Glutamatergic neuron (in vitro differentiated cells): ENCODE measurements at places on chromosomes 4 and X. TPM values are rescaled to one million over a fixed set of nuclear protein-coding genes. Genes with fewer than 3 reads are reported as not detected.

The RBMXL3 gene
- not detected for total RNA-seq

DNA sequence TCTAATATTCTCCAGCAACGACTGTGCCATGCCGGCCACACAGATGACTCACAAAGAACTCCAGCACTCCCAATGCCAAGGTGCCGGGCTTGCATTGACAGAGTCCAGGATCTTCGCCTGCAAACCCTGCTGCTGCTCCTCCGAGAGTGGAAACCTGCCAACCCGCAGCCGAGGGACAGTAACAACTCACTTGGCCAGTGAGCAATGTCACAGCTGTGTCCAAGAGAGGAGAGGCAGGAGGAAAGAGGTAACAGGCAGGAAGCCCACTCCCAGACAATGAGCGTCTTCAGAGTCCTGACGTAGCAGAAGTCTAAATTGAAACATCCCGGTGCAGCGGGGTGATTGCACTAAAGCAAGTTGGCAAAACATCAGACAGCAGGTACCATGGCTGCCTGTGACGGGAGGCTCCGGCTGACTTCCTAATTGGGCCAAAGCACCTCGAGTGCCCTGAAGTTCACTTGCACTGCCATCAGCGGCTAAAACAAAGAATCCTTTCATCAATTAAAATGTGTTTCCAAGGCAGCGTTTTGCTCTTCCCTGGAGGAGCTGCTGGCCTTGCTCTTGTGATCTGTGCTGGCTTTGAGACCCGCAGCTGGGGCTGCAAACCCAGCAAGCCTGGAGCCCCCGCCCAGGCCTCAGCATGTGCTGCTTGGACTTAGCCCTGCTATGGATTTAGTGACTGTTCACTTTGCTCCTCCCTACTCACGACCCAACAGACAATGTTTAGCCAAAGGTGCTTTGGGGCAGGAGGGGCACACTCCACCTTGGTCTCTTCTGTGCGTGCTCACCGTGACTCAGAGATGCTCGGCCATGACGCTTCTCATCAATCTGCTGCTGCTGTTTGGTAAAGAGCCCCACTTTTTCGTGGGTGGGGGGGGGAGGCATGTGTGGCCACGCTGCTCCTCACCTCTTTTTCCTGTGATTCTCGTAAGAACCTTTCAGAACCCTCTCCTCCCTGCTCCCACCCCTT, 36.5 kb downstream of the DCTD start:
- H3K27me3 ChIP-seq: peaks cover 7% of the 10 kb centered on the region
- peaks cover 22% of the 10 kb centered on the region for H3K36me3 ChIP-seq
- no peak for DNase-seq
- H3K4me3 ChIP-seq: no peak overlapping the region

- H3K27me3 ChIP-seq: peaks cover 2% of the 10 kb centered on the region
- no peak overlapping the region for H3K27ac ChIP-seq
- no peak overlapping the region for H3K4me3 ChIP-seq
These were observed 89.3 kb upstream of the KLF3 start for GRCh38 chr4:38574559-38575333.

GRCh38 chrX:113726898-113727297, 857.0 kb upstream of the HTR2C start:
- H3K27me3 ChIP-seq: no peaks in the 10 kb centered on the region
- no peak for DNase-seq
- no peak overlapping the region for H3K27ac ChIP-seq
- H3K4me3 ChIP-seq: no peak overlapping the region
- H3K4me1 ChIP-seq: no peaks in the 10 kb centered on the region

- no peaks in the 10 kb centered on the region for H3K4me1 ChIP-seq
- no peaks in the 10 kb centered on the region for H3K36me3 ChIP-seq
- peaks cover 1% of the 10 kb centered on the region for H3K27me3 ChIP-seq
- H3K4me3 ChIP-seq: no peak overlapping the region
These were observed 977.1 kb upstream of the PRKX start for GRCh38 chrX:4690521-4690920.
